ENCODE measurements at places on chromosomes 12 and 14.

DNA sequence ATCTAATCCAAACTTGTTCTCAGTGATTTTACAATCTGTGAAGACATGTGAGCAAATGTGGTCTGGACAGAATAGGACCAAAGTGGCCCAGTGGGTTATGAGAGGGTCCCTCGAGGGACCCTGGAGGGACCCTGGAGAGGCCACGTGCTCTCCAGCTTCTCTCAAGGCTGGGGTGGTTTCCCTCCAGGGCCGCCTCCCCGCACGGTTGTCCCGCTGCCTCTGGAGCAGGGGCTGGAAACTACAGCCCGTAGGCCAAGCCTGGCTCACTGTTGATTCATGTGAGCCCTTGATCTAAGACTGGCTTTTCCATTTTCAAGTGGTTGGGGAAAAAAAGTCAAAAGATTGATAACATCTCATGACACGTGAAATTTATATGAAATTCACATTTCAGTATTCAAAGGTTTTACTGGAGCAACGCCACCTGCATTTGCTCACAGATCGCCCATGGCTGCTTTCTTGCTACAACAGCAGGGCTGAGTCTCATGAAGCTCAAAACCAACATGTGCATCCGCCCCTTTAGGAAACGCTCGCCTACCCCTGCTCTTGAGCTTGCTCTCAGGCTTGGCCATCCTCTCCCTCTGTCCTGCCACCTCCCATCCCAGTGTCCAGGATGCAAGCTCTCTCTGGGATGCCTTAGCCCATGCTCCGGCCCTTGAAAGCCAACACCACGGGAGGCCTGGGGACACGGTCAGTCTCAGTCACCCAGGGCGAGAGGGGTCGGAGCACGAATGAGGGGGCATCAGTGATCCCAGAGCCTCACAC, 12.1 kb upstream of the LRTM2 start:
- DNase-seq, result no peak

GRCh38 chr14:104644656-104645378, 40.2 kb upstream of the TMEM179 start:
- DNase-seq, result no peak

GRCh38 chr14:76011930-76012329, 26.4 kb downstream of the IFT43 start:
- no peak for DNase-seq

GRCh38 chr14:78983126-78983525, 813.0 kb downstream of the NRXN3 start:
- DNase-seq, result no peak

DNA sequence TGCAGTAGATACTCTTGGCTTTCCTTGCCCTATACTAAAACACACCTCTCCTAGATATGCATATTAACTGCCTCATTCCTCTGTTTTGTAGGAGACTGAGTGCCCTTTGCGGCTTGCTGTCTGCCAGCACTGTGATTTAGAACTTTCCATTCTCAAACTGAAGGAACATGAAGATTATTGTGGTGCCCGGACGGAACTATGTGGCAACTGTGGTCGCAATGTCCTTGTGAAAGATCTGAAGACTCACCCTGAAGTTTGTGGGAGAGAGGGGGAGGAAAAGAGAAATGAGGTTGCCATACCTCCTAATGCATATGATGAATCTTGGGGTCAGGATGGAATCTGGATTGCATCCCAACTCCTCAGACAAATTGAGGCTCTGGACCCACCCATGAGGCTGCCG, 15.4 kb downstream of the TRAFD1 start:
- no peak for DNase-seq

DNA sequence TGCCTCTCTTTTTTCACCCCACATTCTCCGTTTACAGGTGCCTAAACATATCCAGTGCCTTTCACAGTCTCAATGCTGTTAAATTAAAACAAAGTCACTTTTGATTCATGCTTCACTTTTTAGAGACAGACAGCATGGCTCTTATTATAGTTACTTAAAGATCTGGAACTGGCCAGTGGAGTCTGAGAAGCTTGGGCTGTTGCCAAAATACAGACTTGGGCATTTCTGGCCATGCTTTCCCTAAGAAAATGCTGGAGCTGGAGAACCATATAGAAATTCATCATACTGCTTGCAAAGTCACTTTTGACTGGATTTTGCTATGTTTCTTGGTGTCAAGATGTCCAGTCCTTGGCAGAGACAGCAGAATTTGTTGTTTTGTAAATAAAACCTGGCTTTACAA, 12.2 kb upstream of the GPR68 start:
- no peak for DNase-seq

GRCh38 chr14:90807060-90807459, 9.2 kb downstream of the TTC7B start:
- no peak for DNase-seq

DNA sequence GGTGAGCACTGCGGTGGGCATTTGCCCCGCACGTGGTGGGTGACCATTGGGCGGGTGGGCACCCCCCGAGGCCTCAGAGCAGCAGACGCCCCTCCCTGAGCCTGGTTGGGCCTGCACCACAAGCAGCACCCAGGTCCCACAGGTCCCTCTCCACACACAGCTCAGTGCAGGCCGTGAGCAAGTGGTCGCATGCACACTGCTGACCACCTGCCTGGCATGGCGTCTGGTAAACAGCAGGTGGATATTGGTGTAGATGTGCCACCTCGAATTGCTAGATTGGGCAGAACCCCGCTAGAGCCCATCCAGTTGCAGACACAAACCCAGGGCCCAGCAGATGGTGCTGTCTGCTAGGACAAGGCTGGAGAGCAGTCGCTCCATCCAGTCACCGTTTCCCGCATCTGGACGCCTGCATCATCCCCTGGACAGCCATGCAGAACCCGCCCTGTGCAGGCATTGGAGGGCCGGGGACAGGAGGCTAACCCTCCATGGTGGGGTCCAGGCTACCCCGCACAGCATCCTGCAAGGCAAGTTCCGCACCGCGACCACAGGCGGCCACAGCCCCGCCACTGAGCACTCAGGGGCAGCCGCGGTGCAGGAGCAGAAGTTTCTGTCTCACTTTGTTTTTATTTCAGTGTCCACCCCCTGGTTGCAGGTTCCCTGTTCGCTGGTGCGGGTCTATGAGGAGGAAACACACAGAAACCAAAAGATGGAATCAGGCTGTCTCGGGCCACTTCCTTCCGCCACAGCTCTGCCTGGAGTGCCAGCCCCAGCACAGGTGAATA, 45.6 kb upstream of the RIMBP2 start:
- peak; percentile 20 for DNase-seq

GRCh38 chr12:11719678-11720099, 70.2 kb downstream of the ETV6 start:
- peak; percentile 67 for DNase-seq

- DNase-seq, result no peak
These were observed 224.1 kb upstream of the EGLN3 start for GRCh38 chr14:34174973-34175372.

GRCh38 chr12:105067511-105068031, 16.7 kb downstream of the ALDH1L2 start:
- no peak for DNase-seq

- DNase-seq, result no peak
These were observed 64.7 kb downstream of the CCDC92 start for GRCh38 chr12:123907726-123908476.

DNA sequence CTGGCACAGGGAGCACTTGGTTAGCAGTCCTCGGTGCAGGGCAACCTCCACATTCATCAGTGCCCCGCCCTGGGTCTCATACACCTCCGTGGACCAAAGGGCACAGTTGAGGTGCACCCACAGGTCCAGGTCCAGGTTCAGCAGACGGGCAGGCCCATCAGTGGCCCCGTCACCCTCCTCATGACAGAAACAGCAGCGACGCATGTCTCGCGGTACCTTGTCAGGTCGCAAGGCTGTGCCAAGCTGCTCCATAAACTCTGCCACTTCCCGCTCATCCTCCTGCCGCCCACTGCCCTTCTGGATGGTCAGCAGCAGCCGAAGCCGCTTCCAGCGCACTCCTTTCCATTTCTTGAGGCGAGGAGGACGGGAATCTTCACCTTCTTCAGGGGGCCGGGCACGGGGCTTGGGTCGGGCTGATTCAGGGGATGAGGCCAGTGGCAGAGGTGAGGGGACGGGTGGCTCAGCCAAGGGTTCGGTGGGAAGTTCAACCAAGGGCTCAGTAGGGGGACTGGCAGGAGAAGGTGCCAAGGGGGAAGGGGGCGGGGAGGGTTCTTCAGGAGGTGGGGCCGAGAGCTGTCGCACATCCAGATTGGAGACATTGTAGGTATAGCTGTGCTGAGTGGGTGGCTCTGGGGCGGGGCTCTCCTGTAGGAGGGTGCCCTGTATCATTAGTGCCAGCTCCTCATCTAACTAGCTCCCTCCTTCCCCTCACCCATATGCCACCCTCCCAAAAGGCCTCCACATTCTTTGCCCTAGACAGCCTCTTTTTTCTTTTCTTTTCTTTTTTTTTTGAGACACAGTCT, 8.3 kb upstream of the PRKAG1 start:
- no peak for DNase-seq

DNA sequence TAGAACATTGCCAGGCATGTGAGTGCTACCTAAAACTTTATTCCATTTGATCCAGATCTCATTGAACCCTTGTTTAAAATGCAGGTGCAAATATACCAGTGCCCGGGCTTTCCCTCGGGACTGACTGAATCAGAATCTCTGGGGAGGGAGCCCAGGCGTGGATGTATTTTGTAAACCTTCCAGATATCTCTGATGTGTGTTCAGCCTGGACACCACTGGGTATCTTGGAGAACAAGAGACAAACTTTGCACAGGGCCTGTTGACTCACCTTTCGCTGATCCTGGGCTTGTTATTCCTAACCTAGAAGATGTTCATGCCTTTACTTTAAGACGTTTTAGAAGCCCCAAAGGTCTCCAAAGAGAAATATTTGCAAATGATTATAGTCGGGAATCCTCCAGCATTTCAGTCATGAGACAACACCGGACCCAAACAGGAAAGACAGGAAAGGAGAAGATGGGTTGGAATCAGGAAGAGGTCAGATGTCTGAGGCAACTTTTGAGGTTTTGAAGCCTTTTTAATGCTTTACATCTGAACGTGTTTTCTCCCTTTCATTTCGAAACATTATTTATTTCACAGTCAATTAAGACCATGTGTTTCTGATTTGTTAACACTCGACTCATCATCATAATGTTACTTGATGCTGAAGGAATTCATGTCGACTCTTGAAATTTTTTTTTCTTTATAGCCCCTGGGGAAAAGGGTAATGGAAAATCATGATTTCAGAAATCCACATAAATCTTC, 118.6 kb downstream of the PLXNC1 start:
- no peak for DNase-seq

DNA sequence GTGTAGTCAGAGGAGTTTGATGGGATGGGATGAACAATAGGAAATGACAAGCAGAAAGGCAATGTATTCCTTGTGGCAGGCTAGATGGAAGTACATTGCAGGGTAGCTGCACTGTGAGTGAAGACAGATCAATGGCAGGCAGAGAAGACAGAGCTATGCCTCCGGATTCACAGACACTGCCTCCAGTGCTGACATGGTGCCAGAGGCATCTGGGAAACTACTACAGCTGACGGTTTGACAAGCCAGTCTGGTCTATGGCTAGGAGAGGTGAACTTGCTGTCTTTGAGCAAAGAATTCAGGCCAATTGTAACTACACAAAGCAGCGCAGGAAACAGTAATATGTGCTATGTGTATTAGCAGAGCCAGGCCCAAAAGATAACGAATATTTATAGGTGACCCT, 193.5 kb downstream of the DIO2 start:
- no peak for DNase-seq

- no peak for DNase-seq
These were observed at the start of gene NRXN3 for GRCh38 chr14:78170203-78170602. Gene NRXN3, plus strand, starts transcription at chr14:78170373. Its CDS starts 72,721 bp downstream, at chr14:78243094.

DNA sequence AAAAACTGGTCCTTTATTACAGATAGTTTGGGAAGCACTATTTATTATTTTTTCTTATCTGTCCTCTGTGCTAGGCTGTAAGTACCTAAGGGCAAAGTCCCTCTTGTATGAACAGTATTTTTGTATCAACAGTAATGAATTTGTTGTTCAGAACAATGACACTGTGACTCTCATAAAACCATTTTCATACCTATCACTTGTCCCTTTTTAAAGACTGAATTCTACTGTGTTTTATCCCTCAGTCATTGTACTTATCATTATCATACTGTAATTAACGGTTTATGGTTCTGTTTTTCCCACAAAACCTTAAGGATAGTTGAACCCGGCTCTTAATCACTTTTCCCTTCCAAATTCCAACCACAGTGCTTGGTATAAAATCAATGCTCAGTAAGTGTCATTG, 69.4 kb downstream of the SRGAP1 start:
- DNase-seq, result no peak

DNA sequence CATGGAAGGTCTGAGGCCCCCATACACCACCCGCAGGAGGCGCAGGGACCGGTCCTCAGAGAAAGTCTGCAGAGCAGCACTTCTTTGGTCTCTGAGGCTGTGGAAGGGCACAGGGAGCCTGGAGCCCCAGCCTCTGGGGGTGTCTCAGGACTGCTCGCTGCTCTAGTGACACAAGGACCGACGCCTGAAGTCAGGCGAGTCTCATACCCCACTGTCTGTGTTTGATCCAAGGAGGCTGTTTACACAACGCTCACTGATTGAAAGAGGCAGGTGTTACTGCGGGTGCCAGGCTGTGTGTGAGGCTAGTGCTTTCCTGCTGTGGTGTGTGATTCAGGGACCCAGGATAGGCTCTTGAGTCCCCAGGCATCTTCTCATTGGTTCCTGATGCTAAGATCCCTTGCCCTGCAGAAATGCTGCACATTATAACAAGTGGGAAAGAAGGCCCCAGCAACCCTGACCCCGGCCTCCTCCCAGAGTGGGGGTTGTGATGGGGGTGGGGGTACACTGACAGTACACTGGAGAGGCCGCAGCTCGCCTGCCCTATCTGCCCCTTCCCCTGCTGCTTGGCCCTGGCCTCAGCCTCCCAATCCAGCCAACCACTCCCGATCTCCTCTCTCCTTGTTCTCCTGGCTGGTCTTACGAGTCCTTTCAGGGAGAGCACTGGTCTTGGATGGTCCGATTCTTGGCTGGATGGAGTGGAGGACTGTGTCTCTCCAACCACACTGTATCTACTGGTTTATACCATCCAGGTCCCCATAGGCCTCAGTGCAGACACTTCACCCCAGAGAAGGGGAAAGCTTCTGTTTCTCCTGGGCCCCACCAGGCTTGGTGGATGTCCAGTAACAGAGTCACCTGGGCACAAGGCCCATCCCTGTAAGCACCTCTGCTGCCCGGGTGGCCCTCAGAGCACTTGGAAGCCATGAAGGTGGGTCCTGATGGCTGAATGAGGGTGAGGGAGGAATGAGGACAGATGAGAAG, 6.6 kb downstream of the CACNA2D4 start:
- peak; percentile 54 for DNase-seq

DNA sequence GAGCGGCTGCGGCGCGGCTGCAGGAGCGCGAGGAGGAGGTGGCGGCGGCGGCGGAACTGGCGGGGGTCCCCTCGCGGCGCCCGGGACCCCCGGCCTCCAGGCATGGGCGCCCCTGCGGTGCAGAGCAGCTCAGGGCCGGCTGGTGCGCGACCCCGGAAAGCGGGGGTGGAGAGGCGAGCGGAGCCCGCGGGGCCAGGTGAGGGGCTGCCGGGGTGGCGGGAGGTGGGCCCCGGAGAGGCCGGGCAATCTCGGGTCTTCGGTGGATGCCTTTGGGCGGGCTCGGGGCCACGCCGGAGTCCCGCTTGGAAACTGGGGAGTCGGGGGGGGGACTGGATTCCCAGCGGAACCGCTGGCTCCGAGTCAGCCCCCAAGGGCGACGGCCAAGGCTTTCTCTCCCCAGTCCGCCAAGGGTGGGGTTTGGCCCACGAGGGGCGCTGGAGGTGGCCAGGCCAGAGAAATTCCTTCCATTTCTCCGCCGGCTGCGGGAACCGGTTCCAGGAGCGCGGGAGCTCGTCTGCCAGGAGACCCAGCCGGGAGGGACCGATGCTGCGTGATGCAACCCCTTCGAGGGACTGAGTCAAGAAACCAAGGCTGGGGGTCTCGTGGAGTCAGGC, 13.9 kb upstream of the NR4A1 start:
- DNase-seq, result no peak

GRCh38 chr12:49206389-49206788, 17.5 kb upstream of the TUBA1A start:
- DNase-seq, result no peak

Data from Jurkat, Clone E6-1 (cell line).